Epithelial cell of proximal tubule (primary cell): ENCODE measurements at places on chromosomes 5 and 9.

DNA sequence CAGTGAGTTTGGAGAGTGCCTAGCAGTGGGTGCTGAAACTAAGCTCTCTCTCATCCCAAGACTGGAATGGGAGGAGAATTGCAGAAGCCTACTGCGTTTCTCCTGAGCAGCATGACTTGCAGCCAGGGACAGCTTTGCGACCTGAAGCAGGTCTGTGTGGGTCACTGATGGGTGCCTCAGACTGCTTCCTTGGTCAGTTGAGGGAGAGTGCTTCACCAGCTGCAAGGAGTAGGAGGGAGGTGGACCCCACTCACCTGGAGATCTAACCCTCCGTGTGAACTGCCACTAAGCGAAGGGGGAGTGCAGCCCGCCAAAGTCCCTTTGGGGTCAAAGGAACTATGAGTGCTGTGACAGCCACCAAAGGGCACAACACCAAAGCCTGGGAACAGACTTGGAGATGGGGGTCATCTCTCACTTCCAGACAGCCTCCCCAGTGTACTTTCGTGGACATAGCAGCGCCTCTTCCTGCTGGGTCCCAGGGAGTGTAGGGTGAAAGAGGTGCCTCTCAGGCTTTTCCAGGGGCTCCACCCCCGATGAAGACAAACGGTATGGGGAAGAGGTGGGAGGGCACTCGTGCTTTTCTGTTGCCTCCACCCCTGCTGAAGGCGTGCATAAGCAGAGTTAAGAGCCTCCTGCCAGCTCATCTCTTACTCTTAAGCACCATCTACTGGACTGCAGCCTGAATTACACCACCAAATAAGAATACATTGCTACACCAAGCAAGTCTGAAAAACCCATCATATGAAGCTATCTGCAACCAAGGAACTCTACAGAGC is 34.3 kb upstream of the MACIR start:
- no peak for DNase-seq

- no peak for DNase-seq
These were observed 3.1 kb downstream of the IER5L start for GRCh38 chr9:129174724-129175514.

GRCh38 chr9:136047775-136048559 is 47.1 kb downstream of the NACC2 start:
- DNase-seq, result no peak

- DNase-seq, result no peak
These were observed 35.9 kb upstream of the HSPA9 start for GRCh38 chr5:138610918-138611677.

- DNase-seq, result no peak
These were observed 120.0 kb downstream of the C5orf15 start for GRCh38 chr5:133848341-133848811.

- DNase-seq, result no peak
These were observed 88.3 kb downstream of the SLC38A9 start for GRCh38 chr5:55623789-55624188.

GRCh38 chr9:17060450-17060849 is 74.4 kb upstream of the CNTLN start:
- no peak for DNase-seq

GRCh38 chr5:161095953-161096352 is 243.9 kb upstream of the ATP10B start:
- no peak for DNase-seq

GRCh38 chr9:72412483-72413040 is 47.6 kb upstream of the ZFAND5 start:
- no peak for DNase-seq

DNA sequence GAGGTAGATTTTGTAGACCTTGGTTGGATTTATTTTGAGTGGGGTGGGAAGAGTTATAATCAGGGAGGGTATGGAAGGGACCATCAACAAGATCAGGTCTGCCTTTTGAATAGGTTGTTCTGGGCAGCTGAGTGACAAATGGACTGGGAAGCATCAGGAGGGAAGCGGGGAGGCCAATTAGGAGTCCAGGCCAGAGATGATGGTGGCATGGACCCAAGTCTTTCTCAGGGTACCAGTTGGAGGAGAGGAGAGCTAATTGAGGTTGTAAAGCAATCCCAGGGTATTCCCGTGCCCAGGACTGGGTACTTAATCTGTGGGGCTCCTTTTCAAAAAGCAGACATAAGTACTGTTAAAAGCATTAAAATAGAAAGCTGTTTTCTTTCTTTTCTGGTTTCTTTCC is 88.9 kb downstream of the ARHGAP26 start:
- no peak for DNase-seq

DNA sequence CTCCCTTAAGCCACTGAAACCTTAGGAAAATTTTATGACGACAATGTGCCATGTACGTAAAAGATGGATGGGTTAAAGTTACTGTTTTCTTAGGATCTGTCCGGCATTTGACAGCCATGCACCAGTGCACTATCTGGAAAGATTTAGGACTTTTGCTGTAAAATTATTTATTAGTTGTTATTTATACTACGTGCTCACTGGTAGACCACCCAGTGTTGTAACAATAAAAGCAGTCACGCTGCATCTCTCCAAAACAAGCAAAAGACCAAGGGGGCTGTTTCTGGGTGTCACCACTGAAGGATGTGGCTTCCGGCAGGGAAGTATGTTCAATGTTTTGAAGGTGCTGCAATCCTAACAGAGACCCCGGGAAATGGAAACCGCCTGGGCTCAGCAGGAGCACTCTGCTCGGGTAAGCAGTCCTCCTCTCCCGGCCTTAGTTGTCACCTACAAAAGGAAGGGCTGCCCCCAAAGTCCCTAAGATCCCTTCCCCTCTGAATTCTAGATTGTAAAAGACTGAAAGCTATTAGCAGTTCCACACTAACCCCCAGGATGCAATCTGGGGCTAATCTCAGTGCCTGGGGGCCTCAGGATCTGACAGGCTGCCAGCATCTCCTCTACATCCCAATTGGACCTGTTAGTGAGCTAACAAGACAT is 38.6 kb downstream of the SAXO1 start:
- no peak for DNase-seq

DNA sequence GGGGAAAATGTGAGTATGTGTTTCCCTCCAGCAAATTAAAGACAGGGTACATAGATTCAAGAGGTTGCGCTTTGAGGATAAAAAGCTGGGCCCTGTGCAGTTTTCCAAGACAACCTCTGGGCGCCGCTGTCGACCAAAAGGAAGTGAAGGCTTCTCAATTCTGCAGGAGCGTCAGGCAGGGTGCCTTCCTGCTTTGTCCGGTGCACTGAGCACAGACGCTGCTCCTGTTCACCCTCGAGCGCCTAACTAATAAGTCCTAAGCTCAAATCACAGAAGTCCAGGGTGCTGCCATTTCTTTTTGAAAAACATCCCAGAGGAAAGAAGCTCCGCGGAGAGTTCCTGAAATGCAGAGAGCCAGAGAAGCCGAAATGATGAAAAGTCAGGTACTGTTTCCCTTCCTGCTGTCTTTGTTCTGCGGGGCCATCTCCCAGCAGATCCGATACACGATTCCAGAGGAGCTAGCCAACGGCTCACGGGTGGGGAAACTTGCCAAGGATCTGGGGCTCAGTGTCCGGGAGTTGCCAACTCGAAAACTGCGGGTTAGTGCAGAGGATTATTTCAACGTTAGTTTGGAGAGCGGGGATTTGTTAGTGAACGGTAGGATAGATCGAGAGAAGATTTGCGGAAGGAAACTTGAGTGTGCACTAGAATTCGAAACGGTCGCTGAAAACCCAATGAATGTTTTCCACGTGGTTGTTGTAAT is at the start of gene PCDHGB1:
Gene PCDHGB1 (plus strand): TSS at position 183 of the 703 bp plus-strand sequence. CDS start 162 bp downstream, at position 345.
- DNase-seq, result no peak

DNA sequence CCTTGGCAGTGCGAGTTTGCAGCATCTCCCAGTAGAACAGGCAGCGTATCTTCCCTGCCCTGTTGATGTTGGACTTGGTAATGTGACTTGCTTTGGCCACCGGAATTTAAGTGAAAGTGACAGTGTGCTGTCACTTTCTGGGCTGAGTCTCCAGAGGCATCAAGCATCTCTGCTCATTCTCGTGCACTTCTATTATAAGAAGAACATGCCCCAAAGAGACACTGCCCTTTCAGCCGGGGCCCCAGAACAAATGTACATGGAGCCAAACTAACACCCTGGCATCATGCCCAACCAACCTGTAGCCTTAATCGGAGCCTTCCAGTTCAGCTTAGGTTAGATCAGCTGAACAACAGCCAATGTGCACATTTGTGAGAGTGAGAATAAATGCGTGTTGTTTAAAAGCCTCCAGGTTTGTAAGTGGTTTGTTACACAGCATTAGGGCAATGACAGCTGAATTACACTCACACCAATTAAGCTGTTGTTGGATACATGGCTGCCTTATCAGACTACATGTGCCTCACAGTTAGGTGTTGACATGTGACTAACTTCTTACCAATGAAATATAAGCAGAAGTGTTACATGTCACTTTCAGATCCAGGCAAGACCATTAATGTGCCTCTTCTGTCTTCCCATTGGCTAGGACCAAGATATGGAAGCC is 22.1 kb upstream of the FRMD3 start:
- DNase-seq, result no peak

DNA sequence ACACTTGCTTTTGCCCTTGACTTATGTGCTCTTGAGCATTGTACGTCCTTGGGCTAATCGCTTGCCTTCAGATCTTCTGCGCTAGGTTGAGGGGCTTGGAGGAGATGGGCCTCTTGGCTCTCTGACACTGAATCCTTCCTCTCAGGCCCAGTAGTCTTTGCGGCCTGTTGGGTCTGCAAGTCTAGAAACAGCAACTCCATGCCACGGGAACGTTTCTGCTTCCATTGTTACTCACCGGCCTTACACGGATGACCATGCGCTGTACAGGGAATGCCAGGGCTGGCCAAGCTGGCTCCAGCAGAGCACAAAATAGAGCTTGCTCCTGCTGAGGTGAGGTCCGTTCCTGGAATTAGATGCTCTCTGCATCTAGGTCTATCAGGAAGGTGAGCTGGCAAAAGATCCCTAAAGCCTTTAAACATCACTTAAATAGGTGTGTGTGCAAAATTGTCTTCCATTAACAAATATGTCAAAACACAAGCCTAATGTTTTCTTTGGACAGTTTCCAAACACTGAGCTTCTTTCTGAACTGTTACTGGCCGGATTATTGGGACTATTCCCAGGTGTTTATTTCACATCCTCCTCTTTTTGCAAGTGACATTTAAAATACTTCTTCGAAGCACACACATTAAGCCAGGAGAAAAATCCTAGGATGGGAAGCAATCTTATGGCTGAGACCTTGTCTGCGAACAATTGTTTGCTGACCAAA is 29.7 kb downstream of the DAPK1 start:
- DNase-seq, result no peak

DNA sequence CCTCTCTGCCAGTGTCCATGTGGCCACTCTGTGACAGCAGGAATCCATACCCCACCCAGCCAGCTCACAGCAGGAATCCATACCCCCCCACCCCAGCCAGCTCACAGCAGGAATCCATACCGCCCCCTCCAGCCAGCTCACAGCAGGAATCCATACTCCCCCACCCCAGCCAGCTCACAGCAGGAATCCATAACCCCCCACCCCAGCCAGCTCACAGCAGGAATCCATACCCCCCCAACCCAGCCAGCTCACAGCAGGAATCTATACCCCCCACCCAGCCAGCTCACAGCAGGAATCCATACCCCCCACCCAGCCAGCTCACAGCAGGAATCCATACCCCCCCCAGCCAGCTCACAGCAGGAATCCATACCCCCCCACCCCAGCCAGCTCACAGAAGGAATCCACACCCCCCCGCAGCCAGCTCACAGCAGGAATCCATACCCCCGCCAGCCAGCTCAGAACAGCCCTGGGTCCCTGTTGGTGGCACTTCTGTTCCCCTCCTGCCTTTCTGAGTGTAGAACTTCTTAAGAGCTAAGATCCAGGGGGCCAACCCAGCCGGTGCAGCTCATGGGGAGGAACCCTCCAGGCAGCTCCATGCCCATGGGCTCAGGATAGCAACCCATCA is 8.4 kb upstream of the RXRA start:
- DNase-seq, result no peak

- DNase-seq, result no peak
These were observed 133.9 kb upstream of the ERCC6L2 start for GRCh38 chr9:95741631-95742030.

DNA sequence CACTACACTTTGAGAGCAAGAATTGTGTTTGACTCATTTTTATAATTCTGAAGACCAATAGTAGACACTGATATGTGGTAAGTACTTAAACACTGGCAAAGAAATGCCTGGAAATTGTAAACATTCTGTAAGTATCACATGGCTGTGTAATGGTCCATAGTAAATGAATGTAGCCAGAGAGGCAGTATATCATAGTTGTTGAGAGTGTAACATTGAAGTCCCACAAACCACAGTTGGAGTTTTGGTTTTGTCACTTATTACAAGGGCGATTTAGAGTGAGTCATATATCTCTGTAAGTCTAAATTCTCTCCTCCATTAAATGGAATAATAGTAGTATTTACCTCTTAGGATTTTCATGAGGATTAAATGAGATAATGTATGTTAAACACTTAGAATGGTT is 181.1 kb upstream of the MEF2C start:
- DNase-seq, result no peak

DNA sequence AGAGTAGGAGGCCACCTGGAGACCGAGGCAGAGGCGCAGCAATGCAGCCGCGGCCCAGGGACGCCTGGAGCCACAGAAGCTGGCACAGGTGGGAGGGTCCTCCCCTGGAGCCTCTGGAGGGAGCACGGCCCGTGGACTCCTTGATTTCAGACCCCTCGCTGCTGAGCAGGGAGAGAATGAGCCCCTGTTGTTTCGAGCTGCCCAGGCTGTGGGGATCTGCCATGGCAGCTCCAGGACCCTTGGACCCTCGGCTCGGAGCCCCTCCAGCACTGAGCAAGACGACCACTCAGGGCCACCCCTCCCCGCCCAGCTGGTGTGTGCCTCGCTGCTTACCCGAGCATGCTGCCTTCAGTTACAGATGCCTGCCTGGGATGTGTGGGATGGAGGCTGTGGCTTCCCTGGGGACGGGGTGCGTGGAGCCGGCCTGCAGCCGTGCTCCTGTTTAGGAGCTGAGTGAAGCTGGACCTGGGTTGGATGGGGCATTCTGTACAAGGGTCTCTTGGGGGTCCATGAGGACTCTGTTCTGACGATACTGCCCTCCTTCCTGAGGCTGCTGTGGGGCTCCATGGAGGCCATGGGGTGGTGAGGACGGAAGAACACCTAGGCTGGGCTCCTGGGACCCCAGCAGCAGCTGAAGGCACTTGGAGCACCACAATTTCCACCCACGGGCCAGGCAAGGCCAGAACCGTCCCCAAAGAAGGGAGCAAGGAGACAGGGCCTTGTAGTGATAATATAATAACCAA is 115.1 kb upstream of the LPCAT1 start:
- DNase-seq, result no peak

- no peak for DNase-seq
These were observed 1.6 kb upstream of the THBS4 start for GRCh38 chr5:80033513-80033912.

- no peak for DNase-seq
These were observed 224.1 kb upstream of the TYRP1 start for GRCh38 chr9:12469084-12469483.
